ENCODE measurements at places on chromosomes 6 and 20.

- DNase-seq = peak; percentile 46
Observed at GRCh38 chr6:143802833-143803565, 40.1 kb upstream of the LTV1 start.

GRCh38 chr6:73134588-73134987 lies 90.7 kb downstream of the KHDC1L start:
- no peak for DNase-seq

DNA sequence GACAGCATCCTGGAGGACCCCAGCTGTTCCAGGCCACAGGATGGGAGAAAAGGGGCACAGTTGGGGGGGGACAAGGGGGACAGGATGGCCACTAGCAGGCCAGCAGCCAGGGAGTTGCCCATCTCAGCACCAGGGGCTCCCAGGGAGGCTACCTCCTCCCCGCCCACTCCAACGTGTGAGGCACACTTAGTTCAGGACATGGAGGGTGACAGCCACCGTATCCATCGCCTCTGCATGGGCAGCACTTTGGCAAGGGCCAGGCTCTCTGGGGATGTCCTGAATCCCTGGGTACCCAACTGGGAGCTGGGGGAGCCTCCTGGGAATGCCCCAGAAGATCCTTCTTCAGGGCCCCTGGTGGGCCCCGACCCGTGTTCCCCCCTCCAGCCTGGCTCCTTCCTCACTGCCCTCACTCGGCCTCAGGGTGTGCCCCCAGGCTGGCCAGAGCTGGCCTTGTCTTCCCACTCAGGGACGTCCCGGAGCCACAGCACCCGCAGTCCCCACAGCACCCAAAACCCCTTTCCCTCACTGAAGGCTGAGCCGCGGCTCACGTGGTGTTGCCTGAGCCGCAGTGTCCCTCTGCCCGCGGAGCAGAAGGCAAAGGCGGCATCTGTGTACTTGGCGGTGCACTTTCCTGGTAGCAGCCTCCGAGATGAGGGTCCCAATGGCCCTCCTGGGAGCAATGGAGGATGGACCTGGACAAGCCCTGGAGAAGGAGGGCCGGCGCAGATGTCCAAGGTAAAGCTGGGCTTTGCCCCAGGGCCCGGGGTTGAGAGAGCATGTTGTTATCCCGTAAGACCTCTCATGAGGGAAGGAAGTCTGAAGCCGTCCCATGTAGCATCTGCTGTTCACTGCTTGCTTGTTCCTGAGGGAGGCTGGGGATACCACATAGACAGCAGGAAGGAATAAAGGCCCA lies 30.7 kb downstream of the ZNF831 start:
- no peak for DNase-seq

DNA sequence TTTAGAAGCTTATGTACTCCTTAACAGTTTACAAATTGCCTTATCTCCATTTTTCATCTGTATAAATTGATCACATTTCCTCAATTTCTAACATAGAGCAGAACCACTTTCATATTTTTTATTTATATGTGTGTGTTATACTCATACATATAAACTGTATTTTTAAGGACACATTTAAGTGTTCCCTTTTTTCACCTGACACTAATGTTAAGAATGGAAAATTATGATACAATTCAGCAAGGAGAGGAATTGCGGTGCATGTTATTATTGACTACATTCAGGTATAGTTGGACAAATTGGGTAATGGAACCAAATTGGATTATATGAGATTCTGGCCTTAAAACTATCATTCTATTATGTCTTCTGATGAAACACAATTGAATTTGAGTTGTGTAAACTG lies 479.1 kb upstream of the FLRT3 start:
- no peak for DNase-seq

DNA sequence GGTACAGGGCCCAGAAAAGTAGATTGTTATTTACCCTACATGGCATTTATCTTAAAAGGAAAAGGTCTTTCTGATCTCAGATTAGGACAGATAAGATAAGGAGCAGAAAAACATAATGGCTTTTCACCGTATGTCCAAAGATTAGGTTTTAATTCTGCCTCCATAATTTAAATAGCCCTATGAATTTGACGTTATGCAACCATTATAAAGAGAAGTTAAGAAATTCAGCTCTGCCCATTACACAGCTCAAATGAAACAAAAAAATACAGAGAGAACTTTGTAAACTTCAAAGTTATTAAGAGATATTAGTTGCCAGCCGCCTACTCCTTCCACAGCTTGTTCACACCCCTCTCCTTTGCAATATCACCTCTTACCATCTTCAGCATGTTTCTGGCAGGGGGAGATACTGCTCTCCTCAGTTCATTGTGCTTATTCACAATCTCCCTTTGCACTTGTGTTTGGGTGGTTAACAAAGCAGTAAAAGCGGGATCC lies 8.1 kb downstream of the CRISP3 start:
- no peak for DNase-seq
